ENCODE measurements at places on chromosomes 11 and 22.

DNA sequence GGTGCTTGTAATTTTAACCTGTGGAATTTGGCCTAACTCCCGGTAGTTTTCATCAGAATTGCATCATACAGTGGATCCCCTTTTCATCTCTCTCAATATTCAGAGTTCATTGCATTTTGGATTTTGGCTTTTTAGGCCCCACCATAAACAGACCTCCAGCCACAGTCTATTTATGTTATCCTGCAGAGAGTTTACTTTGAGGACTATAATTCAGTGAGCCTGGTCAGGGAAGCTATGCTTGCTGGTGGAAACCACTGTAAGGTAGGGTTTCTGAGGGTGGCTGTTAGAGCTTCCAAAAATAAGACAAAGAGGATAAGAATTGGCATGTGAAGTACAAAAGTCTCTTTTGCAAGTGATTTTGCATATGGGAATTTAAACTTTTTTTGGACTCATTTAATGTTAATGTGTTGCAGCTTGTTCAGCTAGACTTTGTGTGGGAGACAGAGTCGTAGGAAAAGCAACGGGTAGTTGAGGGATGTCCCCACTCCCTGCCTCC is 34.8 kb upstream of the DDI1 start:
- DNase-seq = no peak

GRCh38 chr11:79078999-79079398 is 361.8 kb downstream of the TENM4 start:
- no peak for DNase-seq

- no peak for DNase-seq
Observed at GRCh38 chr11:57407010-57407920, 16.8 kb upstream of the PRG2 start.

GRCh38 chr11:58165504-58166106 is 23.3 kb upstream of the OR9Q2 start:
- no peak for DNase-seq

DNA sequence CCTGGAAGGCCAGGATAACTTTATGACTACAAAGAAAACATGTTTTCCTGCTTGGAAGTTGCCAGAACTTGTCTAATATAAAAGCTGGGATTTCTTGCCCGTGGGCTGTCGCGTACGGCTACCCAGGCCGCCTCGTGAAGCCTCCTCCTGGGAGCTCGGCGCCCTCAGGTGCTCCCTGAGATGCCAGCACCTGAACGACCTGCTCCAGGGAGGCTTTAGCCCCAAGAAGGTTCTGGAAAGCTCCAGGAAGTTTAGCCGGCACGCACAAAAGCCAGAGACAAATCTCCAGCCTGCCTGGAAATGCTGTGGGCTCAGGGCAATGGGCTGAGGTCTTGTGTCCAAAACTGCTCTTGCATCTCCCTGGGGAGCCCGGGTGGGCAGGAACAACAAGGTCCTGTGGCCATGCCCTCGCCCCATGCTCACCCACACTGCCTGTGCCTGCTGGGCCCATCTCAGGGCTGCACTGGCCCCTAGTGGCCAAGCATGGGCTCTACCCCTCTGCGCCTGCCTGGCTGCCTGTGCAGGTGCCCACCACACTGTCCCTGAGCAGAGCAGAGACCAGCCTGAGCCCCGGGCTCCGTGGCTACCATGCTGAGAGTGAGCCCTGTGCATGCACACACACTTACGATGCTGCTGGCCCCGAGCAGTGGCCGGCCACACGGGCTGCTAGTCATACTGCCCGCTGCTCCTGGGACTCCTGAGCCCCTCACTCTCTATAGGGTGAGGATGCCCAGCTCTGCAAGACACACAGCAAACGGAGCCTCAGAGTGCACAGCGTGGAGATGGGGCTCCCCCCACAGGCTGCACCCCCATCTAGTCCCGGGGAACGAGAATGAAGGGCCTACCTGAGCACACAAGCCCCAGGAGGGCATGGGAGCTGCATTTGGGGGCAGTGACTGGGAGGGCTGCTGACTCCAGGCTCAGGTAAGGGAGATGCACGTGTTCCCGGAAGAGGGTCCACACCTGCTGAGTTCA is 4.9 kb upstream of the CELSR1 start:
- no peak for DNase-seq

DNA sequence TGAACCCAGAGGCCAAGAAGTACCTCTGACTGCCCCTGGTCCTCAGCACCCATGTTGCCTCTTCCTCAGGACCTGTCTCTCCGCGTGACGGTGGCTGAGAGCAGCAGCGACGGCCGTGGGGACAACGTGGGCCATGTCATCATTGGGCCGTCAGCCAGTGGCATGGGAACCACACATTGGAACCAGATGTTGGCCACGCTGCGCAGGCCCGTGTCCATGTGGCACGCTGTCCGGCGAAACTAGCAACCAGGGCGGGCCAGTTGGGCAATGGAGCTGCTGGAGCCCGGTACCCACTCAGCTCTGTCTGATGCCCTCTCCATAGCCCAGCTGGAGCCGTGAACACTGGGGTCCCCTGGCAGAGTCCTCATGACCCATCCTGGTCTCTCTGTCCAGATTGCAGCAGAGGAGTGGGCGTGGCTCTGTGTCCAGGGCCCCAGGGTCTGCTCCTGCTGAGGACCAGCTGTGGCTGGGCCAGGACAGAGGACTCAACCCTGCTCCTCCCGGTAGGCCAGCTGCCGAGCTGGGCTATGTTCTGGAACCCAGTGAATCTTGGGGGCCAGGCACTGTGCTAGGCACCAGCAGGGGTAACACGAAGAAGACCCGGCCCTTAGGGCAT is 8.0 kb upstream of the RHOD start:
- DNase-seq = no peak

- no peak for DNase-seq
Observed at GRCh38 chr11:27770576-27770975, 70.3 kb upstream of the BDNF start.

GRCh38 chr11:117944554-117944953 is 15.4 kb upstream of the TMPRSS13 start:
- no peak for DNase-seq

DNA sequence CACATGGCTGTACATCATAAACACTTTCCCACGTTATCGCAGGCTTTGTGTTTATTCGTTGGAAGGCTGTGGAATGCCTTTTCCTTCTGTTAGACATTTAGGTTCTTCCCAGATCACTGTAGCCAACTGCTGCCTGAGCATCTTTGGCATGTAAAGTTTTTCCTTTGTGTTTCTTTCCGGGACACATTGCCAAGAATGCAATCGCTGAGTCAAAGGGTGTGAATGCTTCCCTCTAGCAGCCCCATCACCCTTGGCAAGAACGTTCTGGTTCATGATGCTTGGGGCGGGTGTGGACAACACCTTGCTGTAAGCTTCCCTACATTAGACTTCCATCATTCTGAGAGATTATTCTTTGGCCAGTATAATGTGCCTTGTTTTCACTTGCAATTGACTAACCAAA is 136.2 kb downstream of the OSBP2 start:
- DNase-seq = no peak
